Thymus (tissue), 14 donors: ENCODE measurements at places on chromosomes 4 and X. TPM values are rescaled to one million over a fixed set of nuclear protein-coding genes. Genes with fewer than 3 reads are reported as not detected.

GRCh38 chr4:27428661-27429060 lies 568.0 kb downstream of the STIM2 start:
- no peak for DNase-seq

The ATOH1 gene
- 0.32 TPM for polyA plus RNA-seq

GRCh38 chr4:138540056-138540800 lies 298.1 kb upstream of the SLC7A11 start:
- no peak for DNase-seq

GRCh38 chr4:99156992-99157391 lies 12.9 kb upstream of the ADH4 start:
- DNase-seq = no peak

DNA sequence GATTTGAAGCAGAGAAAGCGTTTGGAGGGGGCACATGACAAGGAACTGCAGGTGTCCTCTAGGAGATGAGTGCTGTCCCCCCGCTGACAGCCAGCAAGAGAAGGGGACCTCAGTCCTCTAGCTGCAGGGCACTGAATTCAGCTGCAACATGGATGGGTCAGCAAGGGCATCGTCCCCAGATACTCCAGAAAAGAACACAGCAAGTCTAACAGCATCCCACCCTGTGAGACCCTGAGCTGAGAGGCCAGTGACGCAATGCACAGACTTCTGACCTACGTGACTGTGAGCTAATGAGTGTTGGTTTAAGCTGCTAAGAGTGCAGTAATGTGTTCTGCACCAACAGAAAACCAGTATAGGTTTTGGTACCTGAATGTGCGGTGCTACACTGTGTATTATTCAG lies 11.6 kb upstream of the CENPVL2 start:
- no peak for DNase-seq

DNA sequence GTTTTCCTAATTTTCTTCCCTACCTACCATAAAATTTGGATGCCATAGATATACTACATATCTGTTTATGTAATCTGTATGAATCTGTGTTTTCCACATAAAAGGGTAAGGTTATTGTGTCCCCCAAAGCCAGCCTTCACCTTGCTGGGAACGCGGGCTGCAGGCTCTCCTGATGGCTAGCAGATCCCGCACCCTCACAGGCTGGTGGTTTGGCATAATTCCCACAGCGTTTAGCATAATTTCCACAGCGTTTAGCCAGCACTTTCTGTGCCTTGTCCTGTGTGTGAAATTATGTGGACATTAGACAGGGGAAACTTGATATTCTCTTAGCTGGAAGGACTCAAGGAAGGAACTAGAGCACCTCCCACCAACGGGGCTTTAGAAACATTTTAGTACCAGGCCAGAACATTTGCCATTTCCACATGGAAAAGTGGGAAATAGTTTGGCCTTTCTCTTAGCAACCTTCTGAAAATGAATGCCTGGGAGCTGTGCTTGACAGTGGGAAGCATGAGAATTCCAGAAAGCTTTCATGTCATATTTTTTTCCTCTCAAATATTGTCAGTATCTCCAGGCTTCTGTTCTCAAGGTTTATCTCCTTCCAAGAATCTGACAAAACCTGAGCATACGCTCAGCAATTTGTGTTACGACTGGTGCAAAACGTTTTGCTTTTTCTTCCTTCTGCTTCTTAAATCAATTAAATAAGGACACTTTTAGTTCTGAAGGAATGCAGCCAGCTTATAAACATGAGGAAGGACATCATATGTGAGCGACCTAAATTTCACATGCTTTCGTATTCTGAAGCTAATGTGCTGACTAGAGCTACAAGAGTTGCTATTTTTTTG lies 67.9 kb downstream of the STK32B start:
- no peak for DNase-seq

- DNase-seq = no peak
These were observed 44.2 kb downstream of the DLG3 start for GRCh38 chrX:70488856-70489255.

DNA sequence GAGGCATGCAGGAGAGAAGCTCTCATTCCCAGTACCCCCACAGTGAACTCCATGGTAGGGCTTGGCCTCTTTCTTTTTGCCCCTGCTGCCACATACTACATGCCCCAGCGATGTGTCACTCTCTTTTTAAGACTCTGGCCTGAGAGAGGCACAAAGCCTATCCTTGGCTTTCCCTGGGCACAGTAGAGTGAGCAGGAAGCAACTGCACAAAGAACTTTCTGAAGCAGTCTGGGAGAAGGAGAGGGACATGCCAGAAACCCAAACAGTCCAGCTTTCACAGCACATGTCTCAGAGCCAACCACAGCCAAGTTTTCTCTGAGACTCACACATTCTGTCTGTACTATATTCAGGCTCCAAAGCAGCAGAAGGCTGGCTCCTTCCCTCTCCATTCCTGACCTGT lies 7.9 kb upstream of the NALF2 start:
- no peak for DNase-seq

- DNase-seq = no peak
These were observed 353.3 kb downstream of the ARHGAP24 start for GRCh38 chr4:85828027-85828890.

- no peak for DNase-seq
These were observed 233.9 kb upstream of the GLRA2 start for GRCh38 chrX:14295426-14295825.

The FAM133A gene
- 0.02 TPM for polyA plus RNA-seq

DNA sequence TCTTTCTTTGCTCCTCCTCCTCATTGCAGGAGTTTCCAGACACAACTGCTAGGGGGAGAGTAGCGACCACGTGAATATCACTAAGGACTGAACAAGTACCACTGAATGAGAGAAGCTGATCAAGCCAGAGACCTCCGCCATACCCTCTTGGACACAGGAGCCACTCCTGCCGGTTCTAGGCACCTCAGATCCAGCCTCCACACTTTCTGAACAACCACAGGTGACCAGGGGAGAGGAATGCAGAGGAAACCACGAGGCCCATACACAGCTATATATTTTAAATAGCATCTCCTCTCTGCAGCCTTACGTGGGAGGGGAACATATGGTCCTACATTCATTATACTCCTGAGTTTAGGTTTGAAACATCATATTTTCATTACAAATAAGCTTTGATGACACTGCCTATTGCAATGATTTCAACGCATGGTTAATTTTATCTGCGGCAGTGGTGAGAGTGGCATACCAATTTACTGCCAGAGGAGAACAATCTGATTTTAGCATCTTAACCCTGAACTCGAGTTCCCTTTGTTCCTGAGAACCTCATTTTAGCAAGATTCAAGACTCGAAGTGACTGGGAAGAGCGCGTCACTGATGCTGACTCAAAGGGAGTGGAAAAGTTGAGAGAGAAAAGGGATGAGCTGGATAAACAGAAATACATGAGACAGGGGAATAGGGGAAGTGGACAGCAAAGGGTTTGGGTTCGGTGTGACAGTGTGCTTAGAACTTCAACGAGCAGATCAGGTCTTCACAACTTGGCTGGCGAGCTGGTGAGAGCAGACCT lies 231.7 kb upstream of the PPARGC1A start:
- DNase-seq = no peak

GRCh38 chr4:137611998-137612700 lies 79.9 kb upstream of the PCDH18 start:
- no peak for DNase-seq

DNA sequence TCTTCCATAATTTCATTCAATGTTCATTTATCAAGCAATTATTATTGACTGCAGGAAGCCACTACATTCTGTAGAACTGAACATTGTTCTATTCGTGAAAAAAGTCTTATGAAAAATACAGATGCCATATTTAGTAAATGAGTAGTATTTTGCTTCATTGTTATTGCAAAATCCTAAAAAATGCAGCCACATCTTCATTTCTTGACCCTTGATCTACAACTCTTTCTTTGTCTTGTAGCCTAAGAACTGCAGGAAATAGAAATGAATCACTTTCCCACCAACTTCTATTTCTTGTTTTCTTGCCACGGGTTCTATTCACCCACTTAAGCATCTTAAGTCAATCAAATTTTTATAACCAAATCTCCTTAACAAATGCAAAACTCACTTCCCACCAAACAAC lies 63.3 kb downstream of the KCNIP4 start:
- no peak for DNase-seq

GRCh38 chrX:107153005-107153404 lies 34.4 kb upstream of the RBM41 start:
- no peak for DNase-seq

DNA sequence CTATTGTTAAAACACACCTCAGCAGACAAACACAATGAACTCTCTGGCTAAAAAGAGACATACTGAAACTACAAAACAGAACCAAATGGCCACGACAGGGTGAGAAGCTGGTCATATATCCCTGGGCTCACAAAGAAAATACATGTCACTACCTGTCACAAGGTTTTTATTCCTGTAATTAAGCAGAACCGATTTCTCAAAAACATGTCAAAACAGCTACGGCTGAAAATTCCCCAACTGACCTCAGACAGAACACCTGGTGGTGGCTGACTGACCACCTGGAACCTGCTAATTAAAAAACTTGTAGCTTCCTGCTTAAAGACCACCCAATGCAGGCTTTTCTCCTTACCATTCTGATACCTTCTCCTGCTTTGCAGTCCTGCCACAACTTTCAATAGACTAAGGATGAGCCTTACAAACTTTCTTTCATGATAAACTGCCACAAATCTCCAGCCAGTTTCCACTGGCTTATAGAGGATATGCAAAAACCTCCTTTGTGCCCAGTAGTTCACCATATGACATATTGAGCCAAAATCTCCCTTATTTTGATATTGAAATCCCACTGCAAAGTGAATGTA lies 571.9 kb downstream of the SPOCK3 start:
- DNase-seq = peak; percentile 6

The ADH1A gene
- polyA plus RNA-seq = 0.43 TPM

The MAOB gene
- polyA plus RNA-seq = 5.0 TPM

DNA sequence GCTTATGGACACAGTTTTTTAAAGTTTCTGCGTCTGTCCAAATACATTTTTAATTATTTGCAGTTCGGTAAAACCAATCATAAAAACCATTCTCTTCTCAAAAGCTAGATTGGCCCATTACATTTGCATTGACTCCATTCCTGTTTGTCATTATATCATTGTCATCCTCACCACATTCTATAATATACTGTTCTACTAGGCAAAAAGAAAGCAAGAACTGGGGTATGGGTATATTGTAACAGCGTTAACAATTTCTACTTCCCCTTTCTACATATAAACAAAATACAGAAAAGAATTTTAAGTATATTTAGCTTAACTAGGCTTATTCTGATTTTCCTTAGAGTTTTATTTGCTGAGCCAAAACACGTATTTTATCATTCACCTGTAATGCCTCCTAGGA lies 91.8 kb downstream of the RAP1GDS1 start:
- DNase-seq = no peak

The ELOVL6 gene
- 2.8 TPM for polyA plus RNA-seq

The FAM53A gene
- 2.0 TPM for polyA plus RNA-seq

The IQCM gene
- polyA plus RNA-seq = 0.02 TPM

The TMEM150C gene
- polyA plus RNA-seq = 18.2 TPM

DNA sequence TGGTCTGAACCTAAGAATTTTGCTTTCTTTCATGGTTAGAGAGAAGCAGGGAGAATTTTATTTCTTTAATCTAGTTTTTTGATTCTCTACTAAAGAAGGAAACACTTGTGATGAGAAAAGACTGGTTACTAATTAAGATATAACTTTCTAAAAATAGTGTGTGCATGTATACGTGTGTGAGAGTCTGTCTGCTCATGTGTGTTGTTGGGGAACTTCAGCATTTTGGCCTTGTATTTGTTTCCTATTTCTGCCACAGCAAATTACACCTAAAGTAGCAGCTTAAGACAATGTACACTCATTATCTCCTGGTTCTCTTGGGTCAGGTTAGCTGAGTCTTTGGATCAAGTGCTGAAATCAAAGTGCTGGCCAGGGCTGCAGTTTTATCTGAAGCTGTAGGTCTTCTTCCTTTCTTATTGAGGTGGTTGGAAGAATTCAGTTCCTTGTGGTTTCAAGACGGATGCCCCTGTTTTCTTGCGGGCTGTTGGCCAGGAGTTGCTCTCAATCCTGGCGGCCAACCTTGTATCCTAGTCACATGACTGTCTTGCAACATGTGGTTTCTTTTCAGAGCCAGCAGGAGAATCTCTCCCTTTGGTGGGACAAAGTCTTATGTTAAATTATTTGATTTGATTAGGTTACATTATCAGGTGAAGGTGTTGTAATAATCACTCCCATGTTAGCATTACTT lies 188.4 kb upstream of the CLNK start:
- no peak for DNase-seq

The CT45A1 gene
- not detected for polyA plus RNA-seq

GRCh38 chr4:4862071-4862551 lies 2.6 kb downstream of the MSX1 start:
- DNase-seq = no peak

DNA sequence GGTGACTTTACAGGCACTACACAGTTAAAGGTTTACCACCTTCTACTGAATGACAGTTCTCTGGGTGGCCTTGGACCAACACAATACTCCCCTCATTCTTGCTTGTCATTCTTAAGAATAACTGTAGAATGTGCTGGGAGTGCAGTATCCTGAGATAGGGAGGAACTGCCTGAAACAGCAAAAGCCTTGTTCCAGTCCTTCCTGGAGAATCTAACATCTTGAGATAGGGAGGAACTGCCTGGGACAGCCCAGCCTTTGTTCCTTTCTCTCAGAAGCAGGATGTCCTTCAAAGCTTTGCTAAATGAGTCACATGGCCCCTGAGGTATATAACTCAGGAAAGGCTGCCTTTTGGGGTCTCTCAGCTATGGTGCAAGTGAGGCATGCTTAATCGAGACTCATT lies 145.7 kb upstream of the MBNL3 start:
- DNase-seq = no peak

DNA sequence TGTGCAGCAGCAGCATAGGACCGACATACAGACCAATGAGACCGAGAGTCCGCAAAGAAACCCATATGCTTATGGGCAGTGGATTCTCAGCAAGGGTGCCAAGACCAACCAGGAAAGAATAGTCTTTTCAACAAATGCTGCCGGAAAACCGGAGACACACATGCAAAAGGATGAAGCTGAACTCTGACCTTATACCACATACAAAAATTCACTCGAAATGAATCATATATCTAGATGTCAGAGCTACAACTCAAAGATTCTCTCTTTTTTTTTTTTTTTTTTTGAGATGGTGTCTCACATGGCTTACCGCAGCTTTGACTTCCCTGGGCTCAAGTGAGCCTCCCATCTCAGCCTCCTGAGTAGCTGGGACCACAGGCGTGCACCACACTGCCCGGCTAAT lies 16.0 kb upstream of the MXD4 start:
- no peak for DNase-seq

- DNase-seq = no peak
These were observed 182.6 kb downstream of the GABRB1 start for GRCh38 chr4:47213971-47214370.

DNA sequence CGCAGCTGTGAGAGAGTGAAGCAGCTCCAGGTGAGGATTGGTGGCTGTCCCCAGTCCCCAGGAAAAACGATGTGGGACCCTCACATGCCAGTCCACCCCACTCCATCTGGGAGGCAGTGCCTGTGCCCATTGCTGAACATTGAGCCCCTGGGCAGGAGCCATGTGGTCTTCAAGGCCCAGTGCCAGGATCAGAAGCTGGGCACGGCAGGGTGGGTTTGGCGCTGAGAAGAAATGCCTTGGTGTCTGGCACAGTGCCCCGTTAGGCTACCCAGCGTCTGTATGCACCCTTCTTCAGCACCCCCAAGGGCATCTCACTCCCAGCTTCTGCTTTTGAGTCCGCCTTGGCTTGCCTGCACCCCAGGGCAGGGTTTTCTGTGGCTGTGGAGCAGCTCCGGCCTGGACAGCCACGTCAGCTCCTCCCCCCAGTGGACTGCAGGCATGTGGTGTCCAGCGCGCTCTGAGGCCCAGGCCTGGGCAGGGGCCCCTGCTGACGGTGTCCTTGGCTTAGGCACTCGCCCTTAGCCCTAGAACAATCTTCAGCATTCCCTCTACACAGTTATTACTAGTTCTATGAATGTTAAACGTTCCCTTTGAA lies 28.6 kb downstream of the RGS12 start:
- no peak for DNase-seq

- DNase-seq = no peak
These were observed 31.3 kb downstream of the CXCL13 start for GRCh38 chr4:77636902-77637301.
